ENCODE measurements at places on chromosomes 11 and 22.

- DNase-seq, result peak; percentile 89
Measured at GRCh38 chr22:35315141-35315854, 15.6 kb downstream of the TOM1 start.

GRCh38 chr22:39349506-39349966 lies 255 bp upstream of the SYNGR1 start:
- DNase-seq, result no peak

GRCh38 chr11:120738516-120739046 lies 227.0 kb downstream of the GRIK4 start:
- no peak for DNase-seq

- DNase-seq, result no peak
Measured at GRCh38 chr11:109112821-109113280, 309.1 kb upstream of the C11orf87 start.

- DNase-seq, result no peak
Measured at GRCh38 chr11:38680746-38681145, 2082.7 kb upstream of the RAG2 start.

DNA sequence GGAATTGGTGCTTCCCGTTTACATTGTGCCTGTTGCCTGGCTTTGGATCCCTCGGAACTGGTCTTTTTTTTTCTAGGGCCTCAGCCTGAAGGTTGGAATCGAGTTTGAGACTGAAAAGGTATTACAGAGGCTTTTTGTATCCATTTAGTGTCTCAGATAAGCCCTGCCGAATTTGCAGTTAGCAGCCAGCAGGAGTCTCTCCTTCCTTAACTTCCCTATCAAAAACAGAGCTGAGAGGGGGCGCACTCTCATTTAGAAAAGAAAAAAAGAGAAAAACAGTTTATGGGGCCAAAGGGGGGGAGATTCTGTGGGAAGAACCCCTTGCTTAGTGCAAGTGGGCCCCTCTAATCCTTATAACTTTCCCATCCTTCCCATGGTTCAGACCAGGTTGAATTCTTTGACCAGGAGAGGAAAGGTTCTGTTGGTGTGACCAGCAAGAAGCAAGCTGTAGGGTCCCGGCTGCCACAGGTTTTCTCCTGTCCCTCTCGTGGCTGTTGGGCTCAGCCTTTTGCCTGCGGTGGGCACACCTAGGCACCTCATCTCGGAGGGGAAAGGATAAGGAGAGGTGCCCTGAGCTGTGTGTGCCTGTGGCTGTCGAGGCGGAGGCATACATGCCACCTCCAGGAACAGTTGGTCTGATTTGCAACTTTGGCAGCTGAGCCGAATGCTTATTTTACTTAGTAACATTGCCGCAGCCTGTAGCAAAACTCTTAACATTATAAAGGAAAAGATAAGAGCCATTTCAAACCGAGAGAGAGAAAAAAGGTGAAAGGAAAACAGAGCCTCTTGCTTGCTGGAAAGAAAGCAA lies 565.0 kb upstream of the CNTN5 start:
- DNase-seq, result no peak

GRCh38 chr11:21511835-21512440 lies 680.9 kb upstream of the ANO5 start:
- DNase-seq, result no peak

DNA sequence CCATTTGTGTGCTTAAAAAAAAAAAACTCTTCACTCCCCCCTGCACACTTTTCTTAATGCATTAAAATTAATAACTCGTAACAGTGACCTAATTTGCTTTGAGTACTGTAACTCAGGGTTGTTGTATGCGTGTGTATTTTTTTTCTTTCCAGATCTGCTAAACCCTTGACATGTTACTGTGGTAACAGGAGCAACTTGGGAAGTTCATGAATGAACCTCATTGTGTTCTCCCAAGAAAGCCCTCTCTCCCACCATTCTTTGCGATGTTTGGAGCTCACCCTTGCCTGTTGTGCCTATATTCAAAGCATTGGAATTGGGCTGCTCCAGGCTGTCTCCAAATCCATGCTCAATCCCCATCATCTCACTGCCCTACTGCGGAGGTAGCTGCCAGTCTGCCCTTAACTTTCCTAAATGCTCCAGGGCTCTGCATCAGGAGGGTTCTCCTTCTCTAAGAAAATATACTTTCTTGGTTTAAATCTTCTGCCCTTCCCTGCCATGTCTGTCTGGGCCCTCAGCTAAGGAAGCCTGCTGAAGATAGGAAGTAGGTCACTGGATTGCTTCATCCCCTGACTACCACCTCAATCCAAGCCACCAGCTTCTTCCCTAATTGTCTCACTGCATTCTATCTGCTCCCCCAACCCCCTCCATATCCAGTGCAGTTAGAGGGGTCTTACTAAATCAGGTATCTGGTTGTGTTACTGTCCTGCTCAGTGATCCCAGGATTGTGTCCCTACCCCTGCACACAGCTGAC lies 70.3 kb downstream of the KIRREL3 start:
- DNase-seq, result no peak

GRCh38 chr11:114167355-114167754 lies 107.8 kb downstream of the ZBTB16 start:
- DNase-seq, result no peak

DNA sequence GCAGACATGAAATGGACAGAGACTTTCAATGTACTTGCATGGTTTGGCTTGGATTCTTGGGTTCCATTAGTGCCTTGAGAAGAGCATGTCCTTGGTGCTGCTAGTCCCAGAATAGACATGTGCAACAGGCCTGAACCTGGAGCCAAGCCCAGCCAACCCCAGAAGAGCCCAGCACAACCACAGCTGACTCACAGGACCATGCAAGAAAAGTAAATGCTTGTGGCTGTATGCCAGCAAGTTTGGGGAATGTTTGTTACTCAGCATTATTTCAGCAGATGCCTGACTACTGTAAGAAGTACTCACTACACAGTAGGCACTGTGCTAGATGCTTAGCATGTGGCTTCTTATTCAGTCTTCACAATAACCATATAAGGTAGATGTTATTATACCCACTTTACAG lies 39.2 kb upstream of the HMGXB4 start:
- DNase-seq, result no peak

- no peak for DNase-seq
Measured at GRCh38 chr11:11387622-11388305, 34.7 kb upstream of the CSNK2A3 start.

GRCh38 chr11:130846606-130847005 lies 69.7 kb downstream of the SNX19 start:
- no peak for DNase-seq

DNA sequence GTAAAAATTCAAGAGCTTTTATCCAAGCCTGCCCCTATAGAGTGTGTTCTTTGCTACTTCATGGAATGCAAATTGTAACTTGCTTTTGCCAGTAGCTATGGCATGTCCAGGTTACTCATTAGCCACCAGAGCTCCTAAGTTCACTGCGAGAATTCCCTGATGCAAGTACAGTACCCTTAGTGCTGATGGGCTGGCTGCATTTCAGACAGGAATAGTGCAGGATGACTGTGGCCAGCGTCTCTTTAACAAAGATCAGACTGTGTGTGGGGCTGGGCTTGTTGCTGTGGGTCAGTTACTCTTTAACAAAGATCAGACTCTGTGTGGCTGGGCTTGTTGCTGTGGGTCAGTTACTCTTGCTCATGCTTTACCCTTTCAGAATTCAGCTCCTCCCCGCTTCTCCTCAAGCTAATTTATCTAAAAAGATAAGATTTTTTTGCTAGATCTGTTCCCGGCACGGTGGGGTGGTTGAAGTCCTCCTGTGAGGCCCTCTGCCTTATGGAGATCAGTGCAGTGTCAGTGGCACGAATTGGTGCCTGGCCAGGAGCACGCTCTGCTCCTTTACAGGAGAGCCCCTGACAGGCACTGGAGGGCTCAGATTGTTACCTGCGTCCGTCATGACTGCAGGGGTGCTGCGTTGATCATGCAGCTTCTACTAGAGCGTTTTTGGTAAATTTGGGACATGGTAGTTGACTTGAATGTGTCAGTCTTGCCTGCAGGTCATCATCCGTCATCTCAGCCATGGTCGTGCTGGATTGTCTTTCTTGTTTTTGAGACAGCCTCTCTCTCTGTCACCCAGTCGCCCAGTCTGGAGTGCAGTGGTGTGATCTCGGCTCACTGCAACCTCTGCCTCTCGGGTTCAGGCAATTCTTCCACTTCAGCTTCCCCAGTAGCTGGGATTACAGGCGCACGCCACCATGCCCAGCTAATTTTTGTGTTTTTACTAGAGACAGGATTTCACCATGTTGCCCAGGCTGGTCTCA lies 27.0 kb downstream of the AP2A2 start:
- no peak for DNase-seq

DNA sequence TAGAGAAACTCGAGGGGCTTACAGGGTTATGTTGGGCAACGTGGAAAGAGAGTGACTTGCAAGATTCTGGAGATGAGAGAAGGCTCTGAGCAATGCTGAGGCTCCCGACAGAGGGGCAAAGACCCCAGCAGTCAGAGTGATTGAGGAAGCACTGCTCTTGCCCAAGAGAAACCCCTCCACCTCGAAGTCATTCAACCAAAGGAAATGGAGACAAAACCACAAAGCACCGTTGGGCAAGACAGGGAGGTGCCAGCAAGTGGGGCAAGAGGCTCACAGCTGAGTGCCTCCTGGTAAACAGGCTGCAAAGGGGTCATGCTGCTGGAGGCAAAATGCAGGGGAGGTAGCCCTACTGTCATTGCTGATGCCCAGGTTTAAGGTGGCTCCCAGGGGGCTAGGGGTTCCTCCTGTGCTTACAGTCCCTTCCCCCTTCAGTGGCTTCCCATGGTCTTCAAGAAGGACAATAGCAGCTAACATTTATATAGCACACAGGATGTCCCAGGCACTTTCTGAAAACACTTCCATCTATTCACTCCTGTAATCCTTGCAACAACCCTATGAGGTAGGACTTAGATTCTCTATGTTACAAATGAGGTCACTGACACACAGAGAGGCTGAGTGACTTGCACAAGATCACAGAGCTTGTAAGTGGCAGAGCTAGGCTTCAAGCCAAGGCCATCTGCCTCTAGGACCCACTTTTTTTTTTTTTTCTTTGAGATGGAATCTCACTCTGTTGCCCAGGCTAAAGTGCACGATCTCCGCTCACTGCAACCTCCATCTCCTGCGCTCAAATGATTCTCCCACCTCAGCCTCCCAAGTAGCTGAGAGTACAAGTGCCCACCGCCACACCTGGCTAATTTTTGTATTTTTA lies 18.1 kb upstream of the MYH9 start:
- DNase-seq, result peak; percentile 23

- no peak for DNase-seq
Measured at GRCh38 chr11:75189108-75189507, 38.2 kb downstream of the SLCO2B1 start.

DNA sequence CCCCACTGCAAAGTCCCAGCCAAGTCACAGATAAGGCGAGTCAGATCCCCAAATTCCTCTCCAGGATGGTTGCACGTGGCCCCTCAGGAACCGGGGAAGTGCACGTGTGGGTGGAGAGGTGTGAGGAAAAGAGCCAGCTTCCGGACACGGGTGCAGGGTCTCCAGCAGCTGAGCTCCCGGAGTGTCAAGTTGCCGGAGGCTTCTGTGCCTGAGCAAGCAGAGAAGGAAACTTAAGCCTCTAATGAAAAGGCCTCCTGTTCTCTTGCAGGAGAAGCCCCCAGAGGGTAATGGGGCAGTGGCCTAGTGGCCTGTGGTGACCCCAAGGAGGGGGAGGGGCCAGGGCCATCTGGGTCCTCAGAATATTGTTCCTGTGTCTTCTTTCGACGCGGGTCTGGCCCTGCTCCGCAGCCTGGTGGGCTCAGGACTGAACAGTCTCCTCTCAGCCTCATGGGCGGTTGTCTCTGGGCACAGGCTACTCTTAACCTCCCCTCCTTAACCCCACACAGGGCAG lies 147.9 kb downstream of the FEZ1 start:
- no peak for DNase-seq

DNA sequence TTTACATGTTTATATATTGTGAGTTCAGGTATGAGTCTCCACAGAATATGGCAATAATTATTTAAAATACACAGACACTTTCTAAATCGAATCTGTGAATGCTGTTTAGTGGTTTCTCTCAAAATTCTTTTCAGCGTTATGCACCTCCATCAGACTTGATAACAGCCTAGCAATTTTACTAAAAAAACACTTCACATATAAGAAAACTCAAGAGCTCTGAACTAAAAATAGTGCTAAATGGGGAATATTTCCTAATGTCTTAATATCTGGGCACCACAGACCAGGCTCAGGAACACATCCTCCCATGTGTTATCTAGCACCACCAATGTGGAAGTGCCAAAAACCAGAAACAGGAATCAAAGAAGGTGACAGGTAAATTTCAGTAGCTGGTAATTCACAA lies 47.9 kb downstream of the ARHGAP32 start:
- no peak for DNase-seq

- DNase-seq, result no peak
Measured at GRCh38 chr22:21642584-21643448, 714 bp downstream of the SDF2L1 start.

DNA sequence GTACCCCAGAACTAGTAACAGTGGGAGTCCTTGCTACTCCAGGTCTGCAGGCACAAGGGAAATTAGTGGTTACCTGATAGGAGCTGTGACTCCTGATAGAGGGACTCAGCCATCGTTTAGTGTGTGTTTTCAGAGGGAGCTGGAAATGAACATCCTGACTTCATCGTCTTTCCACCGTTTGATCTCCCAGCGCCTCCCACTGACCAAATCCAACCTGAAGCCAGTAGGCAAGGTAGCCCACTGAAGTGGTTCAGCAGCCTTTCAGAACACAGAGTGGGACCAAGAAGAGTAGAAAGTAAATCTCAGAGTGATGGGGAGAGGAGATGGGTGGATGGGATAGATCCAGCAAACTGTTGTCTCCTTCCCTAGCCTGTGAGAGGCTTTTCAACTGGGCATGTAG lies 385.9 kb downstream of the INSC start:
- DNase-seq, result no peak

DNA sequence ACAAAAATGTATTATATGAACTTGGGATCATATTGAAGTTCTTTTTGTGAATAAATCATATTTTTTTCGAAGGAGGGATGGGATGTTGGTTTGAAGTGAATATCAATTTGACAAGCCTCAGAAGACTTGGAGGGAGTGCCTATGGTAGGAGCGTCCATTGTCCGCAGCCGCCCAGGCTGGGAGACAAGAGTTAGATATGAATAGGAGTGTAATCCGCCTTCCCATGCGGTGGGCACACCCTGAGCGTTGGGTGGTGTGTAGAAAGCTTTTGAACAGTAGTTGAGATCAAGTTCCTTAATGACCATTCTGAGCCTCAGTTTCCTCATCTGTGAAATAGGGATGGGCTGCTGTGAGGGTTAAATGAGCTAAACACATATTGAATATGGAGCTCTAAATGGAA lies 7.0 kb downstream of the CD82 start:
- DNase-seq, result no peak
